SK-N-MC (cell line): ENCODE measurements at places on chromosomes 5 and 9.

GRCh38 chr9:133117271-133118178, 3.5 kb downstream of the RALGDS start:
- DNase-seq = no peak

DNA sequence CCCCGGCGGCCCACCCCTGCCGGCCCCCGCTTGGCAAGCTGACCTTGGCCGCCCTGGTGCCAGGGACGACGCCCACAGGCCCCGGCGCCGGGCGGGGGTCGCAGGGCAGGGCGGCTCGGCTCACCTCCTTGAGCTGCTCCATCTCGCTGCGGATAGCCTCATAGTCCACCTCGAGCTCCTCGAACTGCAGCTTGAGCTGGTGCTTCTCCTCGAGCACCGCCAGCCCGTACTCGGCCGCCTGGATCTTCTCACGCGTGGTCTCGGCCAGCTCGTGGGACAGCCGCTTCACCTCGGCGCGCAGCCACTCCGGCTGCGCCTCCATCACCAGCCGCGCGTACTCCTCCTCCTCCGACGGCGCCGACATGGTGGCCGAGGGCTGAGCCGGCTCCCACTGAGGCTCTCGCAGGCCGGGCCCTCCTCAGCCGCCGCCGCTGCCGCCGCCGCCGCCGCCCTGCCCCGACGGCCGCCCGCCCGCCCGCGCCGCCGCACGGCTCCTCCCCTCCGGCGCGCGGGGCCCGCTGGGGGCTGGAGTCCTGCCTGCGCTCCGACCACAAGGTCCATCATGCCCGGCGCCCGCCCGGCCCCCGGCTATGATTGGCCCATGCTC, at the start of gene BICD2:
BICD2 (minus strand) TSS at position 453 of the 607 bp plus-strand sequence; CDS start at position 364, 89 bp downstream.
- DNase-seq = no peak

DNA sequence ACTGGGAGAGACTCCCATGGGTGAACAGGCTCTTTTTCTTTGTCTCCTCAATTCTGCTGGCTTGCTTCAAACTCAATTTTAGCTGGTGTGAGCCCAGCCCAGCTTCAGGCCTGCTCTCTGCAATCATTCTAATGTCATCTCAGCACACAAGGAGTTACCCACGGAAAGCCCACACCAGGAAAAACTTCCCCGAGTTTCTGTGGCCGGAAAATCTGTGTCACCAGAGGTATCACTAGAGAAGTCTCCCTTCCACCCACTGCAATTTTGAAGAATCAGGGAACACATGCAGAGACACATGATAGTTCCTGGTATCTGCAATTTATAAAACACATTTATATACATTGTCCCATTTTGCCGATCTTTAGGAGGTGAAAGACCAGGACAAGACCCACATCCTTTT, 13.5 kb upstream of the NDFIP1 start:
- no peak for DNase-seq

DNA sequence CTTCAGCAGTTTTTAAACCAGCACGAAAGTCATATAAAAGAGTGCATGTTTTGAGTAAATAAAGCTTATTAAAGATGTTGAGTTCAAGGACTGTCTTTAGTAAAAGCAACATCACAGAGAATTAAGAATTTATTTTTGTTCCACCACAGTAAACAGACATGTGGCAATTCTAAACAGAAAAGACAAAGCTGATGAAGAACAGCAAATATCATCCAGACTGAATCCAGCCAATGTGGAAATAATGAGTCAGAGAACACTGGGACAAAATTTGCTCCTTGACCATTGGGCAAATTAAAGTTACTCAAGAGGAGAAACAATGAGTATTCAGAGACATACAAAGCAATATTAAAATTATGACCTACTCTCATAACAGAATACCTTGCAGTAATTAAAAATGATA, 28.8 kb downstream of the OR2K2 start:
- no peak for DNase-seq

DNA sequence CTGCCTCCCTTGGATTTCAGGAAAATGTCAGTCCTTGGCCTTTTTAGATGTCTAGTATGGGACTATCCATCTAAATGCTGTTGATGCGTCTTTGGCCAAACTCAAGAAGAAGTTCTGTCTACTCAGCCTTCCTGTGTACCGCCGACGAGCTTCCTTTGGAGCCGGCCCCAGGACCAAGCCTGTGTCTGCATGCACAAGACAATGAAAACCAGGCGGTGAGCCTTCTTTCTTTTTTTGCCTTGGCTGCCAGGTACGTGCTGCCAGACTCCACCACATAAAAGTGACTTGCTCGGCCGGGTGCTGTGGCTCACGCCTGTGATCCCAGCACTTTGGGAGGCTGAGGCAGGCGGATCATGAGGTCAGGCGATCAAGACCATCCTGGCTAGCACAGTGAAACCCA, 6.0 kb upstream of the NEURL1B start:
- no peak for DNase-seq

- DNase-seq = no peak
These were observed 74.7 kb upstream of the SPTLC1 start for GRCh38 chr9:92189782-92190535.

DNA sequence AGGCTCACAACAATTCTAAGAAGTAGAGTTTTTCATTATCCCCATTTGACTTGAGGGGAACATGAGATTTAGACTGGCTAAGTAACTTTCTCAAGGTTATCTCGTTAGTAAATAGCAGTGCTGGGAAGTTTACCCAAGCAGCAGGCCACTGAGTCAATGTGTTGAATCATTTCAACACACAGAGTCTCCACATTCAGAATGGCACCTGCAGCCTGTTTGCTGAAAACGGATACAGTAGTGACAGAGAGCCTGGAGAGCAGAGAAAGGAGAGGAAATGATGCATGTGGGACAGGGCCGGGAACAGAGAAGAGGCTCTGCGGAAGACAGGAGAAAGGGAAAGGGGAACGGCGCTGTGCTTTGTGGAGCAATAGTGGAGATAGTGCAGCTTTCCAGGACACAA, 33.5 kb upstream of the ZSWIM6 start:
- DNase-seq = no peak

DNA sequence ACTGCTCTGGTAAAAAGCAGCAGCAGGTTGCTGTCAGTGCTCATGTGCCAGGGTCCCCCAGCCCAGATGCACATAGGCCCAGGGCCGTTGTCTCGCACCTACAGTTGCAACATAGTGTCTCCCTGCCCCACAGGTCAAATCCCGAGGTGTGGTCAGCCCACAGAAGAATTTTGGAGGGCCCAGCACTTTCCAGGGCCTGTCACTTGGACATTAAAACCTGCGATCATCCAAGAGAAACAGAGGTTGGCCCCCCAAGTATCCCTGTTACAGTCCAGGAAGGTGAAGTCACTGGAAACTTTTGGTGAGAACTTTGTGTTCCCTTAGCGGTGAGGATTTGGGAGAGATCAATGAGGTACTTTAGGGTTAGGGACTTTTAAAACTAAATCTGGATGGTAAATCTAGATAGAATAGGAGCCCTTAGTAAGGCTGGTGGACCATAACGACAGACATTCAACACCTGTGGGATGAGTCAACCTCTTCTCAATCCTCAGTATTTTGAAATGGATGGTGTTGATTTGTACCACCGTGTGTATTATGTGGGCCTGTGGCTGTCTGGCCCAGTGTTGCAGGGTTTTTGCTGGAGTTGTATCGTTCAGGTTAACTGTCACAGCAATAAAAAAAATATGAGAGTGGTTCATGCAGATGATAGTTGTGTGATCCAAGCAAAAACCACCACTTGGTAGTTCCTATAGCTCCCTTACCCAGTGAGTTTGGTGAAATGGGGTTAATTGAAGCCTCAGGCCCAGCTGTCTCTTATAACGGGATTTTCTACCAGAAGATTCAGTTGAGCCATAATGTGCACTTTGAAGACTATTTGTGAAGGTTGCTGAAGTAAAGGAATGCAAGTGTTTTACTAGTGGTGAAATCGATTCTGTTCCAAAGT, 19.2 kb downstream of the OR2S2 start:
- DNase-seq = no peak

- no peak for DNase-seq
These were observed 14.0 kb downstream of the GRHPR start for GRCh38 chr9:37436540-37436939.

GRCh38 chr9:131511880-131512279, 9.2 kb downstream of the POMT1 start:
- DNase-seq = no peak

GRCh38 chr5:175658299-175659145, 651 bp downstream of the HRH2 start:
- DNase-seq = no peak

DNA sequence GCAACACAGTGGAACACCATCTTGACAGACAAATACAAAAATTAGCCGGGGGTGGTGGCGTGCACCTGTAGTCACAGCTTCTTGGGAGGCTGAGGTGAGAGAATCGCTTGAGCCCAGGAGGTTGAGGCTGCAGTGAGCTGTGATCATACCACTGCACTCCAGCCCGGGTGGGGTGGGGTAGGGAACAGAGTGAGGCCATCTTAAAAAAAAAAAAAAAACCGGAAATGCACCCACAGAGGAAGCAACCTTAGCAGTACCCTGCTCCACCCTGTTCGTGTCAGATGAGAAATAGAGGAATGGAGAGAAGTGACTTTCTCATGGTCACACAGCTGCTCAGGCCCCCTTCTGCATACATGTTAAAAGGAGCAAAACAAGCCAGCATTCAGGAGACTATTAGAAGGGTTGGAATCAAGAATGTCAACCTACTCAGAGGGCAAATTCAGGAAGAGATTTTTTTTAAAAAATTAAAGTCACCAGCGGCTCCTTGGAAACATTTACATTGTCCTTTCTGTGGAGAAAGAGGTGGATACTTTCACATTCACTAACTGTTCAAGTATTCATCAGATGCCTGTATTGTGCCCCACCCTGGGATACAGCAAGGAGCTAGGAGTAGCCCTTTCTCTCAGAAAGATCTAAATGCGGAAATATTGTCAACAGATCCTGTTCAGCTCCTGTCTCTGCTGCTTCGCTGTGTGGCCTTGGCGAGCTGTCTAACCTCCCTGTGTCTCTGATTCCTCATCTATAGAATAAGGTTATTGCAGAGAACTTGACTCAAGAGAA, 41.0 kb downstream of the CYFIP2 start:
- no peak for DNase-seq

GRCh38 chr5:148825716-148826052, 727 bp upstream of the ADRB2 start:
- no peak for DNase-seq

DNA sequence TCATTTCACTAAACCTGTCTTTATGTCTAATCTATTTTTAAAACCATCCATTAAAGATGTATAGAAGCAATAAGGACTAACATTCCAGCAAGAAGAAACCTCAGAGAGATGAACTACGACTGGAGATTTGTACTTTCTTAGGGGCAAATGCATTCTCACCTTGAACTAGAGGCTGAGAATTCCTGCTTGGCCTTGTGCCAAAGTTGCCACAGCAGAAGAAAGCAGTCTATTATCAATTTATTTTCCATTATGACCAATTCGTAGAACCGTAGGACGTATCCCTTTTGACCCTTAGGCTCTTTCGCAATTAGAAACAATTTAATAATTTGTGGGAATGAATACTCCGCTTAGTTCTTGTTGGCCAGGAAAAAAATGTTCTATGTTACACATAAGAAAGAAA, 1647.4 kb upstream of the CDH9 start:
- DNase-seq = no peak

GRCh38 chr9:119853126-119853525, 483.9 kb upstream of the BRINP1 start:
- no peak for DNase-seq

DNA sequence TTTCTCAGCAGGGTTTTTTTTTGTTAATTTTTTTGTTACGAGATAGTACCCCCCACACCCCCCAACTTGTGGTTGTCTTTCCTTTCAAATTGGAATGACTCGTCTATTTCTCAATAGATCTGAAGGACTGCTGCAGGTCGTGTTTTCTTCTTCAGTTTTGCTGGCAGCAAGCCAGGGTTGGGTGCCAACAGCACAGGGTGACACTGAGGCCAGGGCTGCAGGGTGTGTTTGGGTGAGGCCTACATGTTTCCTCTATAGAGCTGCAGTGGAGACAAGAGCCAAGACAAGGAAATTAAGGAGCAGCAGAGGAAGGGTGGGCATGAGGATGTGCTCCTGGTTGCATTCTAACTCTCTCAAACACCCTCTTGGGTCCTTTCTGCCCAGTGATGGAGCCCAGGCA, 52.2 kb downstream of the NXNL2 start:
- DNase-seq = no peak

DNA sequence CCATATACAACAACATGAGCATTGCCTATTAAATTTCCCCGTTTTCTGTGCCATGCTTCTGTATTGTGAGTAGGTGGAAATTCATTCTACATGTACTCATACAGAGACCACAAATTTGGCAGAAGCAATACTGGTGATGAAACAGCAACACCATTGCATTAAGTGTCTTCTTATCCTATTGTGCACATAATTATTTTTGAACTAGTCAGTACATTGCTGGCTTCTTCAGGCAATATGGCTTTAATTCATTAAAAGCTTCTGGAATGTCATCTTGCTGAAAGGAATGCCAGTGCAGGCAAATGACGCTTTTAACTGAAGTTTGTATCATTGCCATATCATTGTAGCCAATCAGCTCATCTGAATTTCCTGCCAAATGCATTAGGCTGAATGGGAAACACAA, 82.6 kb downstream of the KIAA1958 start:
- peak; percentile 85 for DNase-seq

GRCh38 chr9:109012009-109012875, 1.1 kb downstream of the CTNNAL1 start:
- peak; percentile 34 for DNase-seq

GRCh38 chr5:8050616-8051175, 181.7 kb downstream of the MTRR start:
- no peak for DNase-seq

DNA sequence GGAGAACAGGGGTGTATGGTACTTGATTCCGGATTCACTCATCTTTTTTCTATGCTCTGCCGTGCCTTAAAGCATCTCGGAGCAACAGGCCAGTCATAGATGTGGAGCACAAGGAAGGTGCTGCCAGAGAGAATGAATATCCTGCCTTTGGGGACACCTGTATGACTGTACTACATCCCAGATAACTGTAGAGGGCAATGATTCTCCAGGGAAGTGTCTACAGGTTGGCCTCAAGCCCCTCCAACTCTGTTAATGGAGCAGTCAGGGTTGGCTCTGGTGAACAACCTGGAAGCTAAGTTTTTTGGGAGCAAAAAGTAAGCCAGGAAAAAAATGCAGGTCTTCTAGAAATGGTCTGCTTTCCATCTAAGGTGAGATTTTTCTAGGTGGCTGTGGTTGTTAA, 71.0 kb downstream of the NREP start:
- no peak for DNase-seq

DNA sequence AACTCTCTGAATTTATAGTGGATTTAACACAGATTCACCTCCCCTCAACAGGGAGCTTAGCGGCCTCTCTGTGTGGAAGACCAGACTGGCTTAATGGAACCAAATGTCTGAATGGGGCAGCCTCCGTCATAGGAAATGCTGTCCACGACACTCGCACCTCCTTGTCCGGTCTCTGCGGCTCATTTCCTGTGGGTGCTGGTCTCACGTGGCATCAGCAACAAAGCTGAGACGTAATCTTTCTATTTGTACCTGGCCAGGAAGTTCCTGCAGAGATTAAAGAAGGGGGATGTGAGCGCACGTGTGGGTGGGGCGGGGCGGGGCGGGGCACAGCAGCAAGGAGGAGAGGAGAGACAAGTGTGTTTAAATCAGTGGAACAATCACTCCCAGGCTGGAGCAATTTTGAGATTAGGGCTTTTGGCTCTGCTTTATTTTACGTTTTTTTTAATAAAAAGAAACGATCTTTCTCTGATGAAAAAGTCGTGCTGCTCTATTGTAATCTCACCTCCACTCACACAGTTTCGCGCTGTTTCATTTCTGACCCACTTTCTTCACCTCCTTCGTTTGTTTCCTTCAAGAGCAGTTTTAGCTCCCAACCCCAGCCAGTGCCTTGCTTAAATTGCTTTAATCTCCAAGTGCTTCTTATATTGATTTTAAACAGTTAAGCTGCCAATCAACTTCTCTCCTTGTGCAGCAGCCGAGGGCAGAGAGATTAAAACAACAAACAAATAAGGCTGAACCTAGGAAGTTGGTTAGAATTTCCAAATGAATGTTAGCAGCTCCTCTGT, 132.2 kb upstream of the ASTN2 start:
- DNase-seq = no peak
